ENCODE measurements at places on chromosomes 2 and 18. TPM values are rescaled to one million over a fixed set of nuclear protein-coding genes. Genes with fewer than 3 reads are reported as not detected.

Gene C2orf78
- not detected for total RNA-seq

Gene EFEMP1
- total RNA-seq: 107 TPM

Gene ACADL
- 6.5 TPM for total RNA-seq

Gene GULP1
- 18.7 TPM for total RNA-seq

Gene SERPINB3
- total RNA-seq: 66.5 TPM

Gene CYP27C1
- total RNA-seq: 2.9 TPM

Gene UNC80
- 0.02 TPM for total RNA-seq
